DMS 273 treated with DMSO at 0.1 percent for 48 hours (cell line): ENCODE measurements at places on chromosomes 13 and 19.
A peak's percentile ranks its signal among the peaks of the same experiment; 100 is the strongest.

DNA sequence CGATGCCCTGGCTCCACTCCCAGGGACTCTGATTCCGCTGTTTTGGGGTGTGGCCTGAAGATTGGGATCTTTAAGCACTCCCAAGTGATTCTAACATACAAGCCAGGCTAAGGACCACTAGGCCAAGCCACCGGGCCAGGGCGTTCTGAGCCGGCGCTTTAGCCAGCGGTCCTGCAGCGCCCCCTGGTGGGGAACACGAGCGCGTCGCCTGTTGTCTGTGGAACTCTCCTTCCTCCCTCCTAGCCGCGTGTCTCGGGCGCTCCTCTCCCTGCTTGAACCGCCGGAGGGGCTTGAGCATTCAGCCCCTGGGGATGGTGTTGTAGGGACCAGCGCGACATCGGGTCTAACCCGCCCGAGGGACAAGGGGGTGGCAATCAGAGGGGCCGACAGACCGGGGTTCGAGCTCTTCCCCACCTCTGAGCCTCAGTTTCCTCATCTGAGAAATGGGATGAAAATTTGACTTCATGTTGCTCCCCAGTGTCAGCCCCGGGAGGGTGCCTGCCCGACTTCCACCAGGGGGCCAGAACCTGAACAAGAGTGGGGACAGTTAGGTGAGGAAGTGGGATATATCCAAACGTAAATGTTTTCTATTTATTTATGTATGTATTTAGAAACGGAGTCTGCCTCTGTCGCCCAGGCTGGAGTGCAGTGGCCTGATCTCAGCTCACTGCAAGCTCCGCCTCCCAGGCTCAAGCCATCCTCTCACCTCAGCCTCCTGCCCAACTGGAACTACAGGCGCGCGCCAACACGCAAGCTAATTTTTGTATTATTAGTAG is 18.0 kb upstream of the PNMA8B start:
- DNase-seq, result peak; percentile 19

- DNase-seq, result no peak
These were observed 46.4 kb upstream of the ZNF254 start for GRCh38 chr19:24040621-24041020.

DNA sequence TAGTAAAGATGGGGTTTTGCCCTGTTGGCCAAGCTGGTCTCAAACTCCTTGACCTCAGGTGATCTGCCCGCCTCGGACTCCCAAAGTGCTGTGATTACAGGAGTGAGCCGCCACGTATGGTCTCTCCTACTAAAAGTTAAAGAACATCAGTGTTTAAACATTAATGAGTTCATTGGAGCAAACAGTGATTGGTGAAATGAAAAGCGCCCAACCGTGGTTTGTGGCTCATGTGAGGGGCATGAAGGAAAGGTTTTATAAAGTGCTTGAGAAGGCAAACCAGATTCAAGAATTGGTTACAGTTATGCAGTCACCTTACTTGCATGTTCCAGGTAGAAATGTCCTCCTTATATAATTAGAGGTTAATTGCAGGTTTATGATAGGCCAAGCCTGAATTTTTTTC is 109.5 kb downstream of the ZNF675 start:
- no peak for DNase-seq

- no peak for DNase-seq
These were observed 24.2 kb upstream of the IGFL1 start for GRCh38 chr19:46205183-46205984.

DNA sequence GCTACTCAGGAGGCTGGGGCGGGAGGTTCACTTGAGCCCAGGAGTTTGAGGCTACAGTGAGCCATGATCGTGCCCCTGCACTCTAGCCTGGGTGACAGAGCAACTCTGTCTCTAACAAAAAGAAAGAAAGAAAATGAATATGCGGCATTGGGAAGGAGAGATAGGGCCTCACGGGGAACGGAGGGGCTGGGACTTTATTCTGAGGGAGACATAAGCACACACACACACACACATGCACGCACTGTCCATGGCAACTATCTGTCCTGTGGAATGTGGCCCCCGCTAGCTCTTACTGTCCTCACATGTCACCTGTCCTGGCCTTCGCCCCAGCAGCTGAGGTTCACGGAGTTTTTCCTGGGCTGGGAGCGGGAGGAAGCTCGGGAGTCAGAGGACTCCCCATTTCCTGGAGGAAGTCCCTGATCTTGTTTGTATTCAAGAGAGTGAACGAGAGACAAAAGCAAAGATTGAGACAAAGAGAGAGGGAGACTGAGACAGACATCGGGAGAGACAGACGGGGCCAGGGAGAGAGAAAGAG is 654 bp downstream of the STAP2 start:
- DNase-seq, result no peak
